ENCODE measurements at places on chromosomes 1 and 21. TPM values are rescaled to one million over a fixed set of nuclear protein-coding genes. Genes with fewer than 3 reads are reported as not detected.
A peak's percentile ranks its signal among the peaks of the same experiment; 100 is the strongest.

DNA sequence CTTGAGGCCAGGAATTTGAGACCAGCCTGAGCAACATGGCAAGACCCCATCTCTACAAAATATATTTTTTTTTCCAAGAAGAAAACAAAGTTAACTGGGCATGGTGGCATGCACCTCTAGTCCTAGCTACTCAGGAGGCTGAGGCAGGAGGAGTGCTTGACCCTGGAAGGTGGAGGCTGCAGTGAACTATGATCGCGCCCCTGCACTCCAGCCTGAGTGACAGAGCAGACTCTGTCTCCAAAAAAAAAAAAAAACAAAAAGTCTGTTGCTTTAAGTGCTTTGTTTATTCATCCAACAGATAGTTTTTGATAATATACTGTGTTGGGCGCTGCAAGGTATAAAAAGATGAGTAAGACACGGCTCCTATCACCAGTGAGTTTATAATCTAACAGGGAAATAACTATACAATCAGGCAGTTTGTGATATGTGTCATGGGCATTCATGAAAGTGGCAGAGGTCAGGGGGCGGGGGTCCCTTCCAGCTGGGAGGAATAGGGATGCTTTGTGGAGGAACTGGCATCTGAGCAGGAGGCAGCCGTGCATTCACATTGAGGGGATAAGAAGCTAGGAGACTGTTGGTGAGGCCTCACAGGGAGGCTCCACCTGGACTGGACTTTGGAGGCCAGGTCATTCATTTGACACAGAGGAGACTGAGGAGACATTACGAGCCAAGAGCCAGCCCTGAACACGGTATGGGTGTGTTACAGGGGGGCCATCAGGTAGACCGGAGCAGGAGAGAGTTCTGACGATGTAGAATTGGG is 67.3 kb upstream of the ERRFI1 start:
- H3K36me3 ChIP-seq = no peaks in the 10 kb centered on the region
- no peak overlapping the region for H3K27ac ChIP-seq
- H3K27me3 ChIP-seq = no peaks in the 10 kb centered on the region
- no peak for DNase-seq
- peaks cover 72% of the 10 kb centered on the region for H3K4me1 ChIP-seq

- H3K27me3 ChIP-seq = no peaks in the 10 kb centered on the region
- no peak overlapping the region for H3K4me3 ChIP-seq
- no peak overlapping the region for H3K27ac ChIP-seq
- H3K4me1 ChIP-seq = no peaks in the 10 kb centered on the region
- DNase-seq = peak; percentile 61
- H3K36me3 ChIP-seq = no peaks in the 10 kb centered on the region
Observed at GRCh38 chr1:78145105-78145580, 99.4 kb downstream of the GIPC2 start.

GRCh38 chr1:225899044-225899925 is 10.3 kb upstream of the LEFTY1 start:
- no peaks in the 10 kb centered on the region for H3K27me3 ChIP-seq
- peaks cover 6% of the 10 kb centered on the region for H3K4me1 ChIP-seq
- no peak for DNase-seq
- no peaks in the 10 kb centered on the region for H3K36me3 ChIP-seq
- no peak overlapping the region for H3K27ac ChIP-seq

The TNFRSF8 gene
- total RNA-seq = 0.22 TPM

Data from astrocyte (in vitro differentiated cells and primary cell).